ENCODE measurements at places on chromosomes 12 and 14.

DNA sequence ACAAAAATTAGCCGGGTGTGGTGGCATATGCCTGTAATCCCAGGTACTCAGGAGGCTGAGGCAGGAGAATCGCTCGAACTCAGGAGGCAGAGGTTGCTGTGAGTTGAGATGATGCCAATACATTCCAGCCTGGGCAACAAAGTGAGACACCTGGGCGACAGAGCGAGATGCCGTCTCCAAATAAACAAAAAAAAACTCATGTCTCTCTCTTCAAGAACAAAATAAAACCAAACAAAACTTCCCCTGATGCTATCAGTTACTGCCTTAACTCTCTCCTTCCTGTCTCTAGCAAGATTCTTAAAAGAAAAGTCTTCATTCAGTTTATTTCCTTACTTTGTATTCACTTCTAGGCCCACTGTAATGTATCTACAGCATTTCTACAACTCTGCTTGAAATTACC, 20.8 kb downstream of the KLHL28 start:
- no peak for DNase-seq

GRCh38 chr12:124909831-124910560, 4.5 kb downstream of the UBC start:
- DNase-seq, result no peak

DNA sequence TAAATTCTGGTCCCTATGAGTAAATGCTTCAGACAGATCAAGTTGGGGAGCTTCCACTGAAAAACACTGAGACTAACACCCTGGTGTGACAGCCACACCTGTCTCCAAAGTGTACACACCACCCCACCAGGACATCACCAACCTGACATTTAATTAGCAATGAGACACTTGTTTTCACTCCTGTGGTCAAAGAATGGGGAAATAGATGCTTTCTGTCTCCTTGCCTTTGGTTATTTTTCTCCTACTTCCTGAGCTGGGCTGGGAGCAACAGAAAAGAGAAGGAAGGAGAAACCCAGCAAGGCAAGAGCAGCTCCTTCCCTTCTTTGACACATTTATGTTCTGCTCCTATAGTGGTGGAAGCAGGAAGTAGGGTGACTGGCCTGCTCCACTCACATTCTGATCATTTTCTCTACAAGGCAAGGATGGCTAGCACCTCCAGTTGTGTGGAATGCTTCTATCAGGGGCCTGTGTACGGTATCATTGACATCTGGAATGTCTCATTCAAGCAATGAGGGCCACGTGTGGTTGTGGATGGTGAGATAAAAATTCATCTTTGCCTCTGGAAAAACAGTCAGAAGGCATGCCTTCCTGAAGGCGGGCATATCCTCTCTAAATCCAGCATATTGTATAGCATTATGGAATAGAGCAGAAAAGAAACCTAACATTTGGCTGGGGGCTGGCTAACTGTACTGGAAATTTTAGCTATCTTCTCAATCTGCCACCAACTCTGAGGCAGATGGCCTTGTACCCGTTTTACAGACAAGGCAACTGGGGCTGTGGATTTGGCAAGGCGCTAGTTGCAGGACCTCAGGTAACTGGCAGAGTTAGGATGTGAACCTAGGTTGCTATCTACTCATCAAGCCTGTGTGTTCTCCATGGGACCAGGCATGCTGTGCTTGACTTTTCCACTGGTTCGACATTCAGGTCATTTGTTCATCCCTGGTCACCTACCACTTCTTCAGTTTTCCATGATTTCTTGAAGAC, 24.8 kb upstream of the LGALS3 start:
- DNase-seq, result no peak

- DNase-seq, result no peak
These were observed 4.9 kb downstream of the KRT1 start for GRCh38 chr12:52675301-52675701.

GRCh38 chr12:58310809-58311622, 369.6 kb downstream of the ATP23 start:
- no peak for DNase-seq

GRCh38 chr12:116881325-116881876, at the start of gene HRK:
Gene HRK, minus strand, starts transcription at chr12:116881441. Its CDS starts 134 bp downstream, at chr12:116881307.
- DNase-seq, result no peak

GRCh38 chr12:99232324-99232723, 415.2 kb upstream of the GARIN6 start:
- no peak for DNase-seq

DNA sequence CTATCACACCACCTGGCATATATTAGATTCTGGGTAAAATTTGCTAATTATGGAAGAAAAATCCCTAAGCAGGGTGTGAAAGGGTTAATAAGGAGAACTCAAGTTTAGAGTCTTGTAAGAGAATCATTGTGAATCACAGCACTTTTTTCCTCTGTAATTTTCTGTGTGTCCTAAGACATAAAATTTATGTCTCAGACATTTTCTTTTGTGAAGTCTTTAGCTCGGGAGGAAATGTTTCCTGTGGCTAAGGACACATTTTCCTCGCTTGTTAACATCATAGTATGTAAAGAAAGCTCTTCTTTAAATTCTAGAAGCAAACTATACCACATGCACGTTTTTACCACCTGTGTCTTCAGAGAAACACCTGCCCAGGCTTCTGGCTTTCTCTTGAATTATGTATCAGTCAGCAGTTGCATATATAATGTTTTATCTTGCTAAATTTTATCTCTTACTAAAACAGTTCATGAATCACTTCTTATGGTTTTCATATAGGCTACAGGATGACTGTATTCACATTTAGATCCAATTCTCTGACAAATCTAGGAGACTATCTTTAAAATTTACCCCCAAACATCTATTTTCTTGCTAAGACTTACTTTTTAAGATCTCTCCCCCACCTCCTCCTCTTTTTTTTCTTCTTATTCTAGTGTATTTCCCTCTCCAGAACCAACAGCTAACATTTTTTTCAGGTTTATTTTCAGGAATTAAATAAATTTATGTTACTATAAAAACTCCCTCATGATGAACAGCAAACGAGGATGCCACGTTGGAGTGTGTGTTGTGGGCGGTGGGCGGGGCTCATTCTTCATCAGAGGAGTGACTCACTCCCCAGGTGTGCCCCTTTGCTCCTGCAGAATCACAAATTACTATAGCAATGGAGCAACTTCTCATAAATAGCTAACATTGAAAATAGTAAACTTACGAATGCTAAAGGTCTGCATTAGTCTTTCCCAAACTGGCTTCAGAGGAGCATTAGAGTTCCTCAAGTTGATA, 11.6 kb upstream of the CSRP2 start:
- peak; percentile 29 for DNase-seq

GRCh38 chr12:118136559-118137003, 657 bp downstream of the PEBP1 start:
- peak; percentile 23 for DNase-seq

DNA sequence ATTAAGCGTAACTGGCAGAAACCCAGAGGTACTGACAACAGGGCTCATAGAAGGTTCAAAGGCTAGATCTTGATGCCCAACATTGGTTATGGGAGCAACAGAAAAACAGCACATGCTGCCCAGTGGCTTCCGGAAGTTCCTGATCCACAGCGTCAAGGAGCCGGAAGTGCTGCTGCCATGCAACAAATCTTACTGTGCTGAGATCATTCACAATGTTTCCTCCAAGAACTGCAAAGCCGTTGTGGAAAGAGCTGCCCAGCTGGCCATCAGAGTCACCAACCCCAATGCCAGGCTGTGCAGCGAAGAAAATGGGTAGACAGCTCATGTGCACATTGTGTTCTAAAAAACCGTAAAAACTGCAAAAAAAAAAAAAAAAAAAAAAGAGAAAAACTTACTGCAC, 192.3 kb downstream of the MON2 start:
- no peak for DNase-seq

DNA sequence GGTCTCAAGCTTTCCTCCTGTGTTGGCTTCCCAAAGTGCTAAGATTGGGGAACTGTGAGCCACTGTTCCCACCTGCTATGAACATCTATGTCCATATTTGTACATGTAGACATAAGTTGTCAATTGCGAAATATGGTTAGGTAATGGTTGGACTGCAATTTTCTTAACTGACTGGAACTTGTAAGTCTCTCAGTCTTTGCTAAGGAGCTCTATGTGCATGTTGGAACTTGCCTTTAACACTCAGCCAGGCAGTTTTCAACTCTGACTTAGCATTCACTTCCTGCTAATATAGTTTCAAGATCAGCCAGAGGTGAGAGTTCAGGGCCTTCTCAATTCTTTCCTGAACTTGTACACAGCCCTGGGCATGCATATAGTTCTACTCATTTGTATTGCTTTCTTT, 44.5 kb upstream of the EEA1 start:
- DNase-seq, result no peak

- DNase-seq, result no peak
These were observed 4.5 kb upstream of the GLIPR1 start for GRCh38 chr12:75476071-75476470.

- DNase-seq, result no peak
These were observed 2.5 kb downstream of the DUSP6 start for GRCh38 chr12:89349814-89350213.

DNA sequence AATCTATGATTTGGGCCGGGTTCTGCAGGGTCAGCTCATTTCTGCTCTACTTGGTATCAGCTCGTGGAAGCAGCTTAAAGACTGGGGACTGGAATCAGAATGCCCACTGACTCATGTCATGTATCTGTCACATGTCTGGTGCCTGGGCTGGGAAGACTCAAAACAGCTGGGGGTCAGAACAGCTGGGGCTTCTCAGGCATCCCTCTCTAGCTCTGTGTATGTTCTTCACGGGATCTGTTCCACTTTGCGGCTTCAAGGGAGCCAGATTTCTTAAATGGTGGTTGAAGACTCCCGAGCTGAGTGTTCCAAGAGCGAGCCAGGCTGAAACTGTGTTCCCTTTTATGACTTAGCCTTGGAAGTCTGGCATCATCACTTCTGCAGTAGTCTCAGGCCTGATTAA, 11.9 kb downstream of the AEBP2 start:
- DNase-seq, result no peak

DNA sequence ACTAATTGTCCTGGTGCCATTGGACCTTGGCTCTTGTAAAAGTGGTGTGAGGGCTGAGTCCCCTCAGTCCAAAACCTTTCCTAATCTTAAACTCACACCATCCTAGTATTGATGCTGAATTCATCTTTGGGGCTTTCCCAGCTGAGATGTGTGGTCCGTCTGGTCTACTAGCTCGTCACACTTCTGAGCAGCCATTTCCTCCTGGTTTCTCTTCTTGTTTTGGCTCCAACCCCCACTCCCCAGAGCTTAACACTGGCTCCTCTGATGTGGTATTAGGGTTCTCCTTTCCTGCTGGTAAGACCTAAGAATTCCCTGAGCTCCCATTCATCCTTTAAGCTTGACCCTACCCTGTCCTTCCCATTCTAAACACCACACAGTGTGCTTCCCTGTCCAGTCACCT, 900.6 kb downstream of the VRK1 start:
- DNase-seq, result peak; percentile 22

DNA sequence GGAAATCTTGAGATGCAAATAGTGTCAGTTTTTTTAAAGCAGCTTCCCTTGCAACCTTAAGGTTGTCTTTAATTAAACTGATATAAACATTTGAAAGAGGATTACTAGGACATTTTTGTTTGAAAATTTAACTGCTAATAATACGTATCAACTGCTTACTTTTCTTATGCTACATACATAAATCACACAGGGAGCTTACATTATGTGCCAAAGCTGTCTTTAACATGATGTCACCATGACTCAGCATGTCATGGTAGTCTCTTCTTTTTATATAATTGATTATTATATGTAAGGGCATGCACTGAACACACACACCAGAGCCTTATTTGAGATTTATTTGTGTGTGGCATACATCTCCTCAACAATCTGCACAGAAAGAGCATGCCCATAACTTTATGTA, 63.0 kb upstream of the PTHLH start:
- no peak for DNase-seq

DNA sequence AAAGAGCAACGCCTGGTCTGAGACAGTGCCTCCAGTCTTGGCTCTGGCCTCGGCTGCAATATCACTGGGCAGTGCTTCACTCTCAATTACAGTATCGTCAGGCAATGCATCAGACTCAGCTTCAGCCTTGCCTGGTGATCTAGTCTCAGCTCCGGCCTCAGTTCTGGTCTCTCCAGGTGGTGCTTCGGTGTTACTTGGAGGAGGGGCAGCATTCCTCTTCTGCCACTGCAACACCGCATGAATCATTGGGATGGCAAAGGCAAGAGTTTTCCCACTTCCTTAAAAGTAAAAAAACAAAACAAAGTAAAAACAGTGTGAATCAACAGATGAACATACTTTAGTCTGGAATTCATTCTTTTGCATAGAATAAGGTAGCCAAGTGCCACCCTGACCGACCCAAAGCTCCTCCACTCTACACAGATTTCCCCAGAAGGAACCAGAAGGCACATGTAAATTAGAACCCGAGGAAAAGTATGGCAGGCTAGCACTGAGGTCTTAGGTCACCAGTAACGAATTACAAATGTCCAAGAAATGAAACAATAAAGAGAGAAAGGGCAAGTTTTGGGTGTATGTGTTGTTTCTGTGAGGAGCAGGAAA, 18.6 kb downstream of the DDX24 start:
- DNase-seq, result no peak

- no peak for DNase-seq
These were observed 199.0 kb downstream of the ATP23 start for GRCh38 chr12:58140395-58140794.

GRCh38 chr12:106582641-106583230, at the start of gene RFX4:
Gene RFX4, plus strand, starts transcription at chr12:106583004. Its CDS starts 317 bp downstream, at chr12:106583321.
- no peak for DNase-seq

GRCh38 chr12:67148265-67148664, 120.9 kb upstream of the CAND1 start:
- DNase-seq, result no peak

- DNase-seq, result peak; percentile 39
These were observed 81.6 kb downstream of the ITPK1 start for GRCh38 chr14:93033983-93034670.

DNA sequence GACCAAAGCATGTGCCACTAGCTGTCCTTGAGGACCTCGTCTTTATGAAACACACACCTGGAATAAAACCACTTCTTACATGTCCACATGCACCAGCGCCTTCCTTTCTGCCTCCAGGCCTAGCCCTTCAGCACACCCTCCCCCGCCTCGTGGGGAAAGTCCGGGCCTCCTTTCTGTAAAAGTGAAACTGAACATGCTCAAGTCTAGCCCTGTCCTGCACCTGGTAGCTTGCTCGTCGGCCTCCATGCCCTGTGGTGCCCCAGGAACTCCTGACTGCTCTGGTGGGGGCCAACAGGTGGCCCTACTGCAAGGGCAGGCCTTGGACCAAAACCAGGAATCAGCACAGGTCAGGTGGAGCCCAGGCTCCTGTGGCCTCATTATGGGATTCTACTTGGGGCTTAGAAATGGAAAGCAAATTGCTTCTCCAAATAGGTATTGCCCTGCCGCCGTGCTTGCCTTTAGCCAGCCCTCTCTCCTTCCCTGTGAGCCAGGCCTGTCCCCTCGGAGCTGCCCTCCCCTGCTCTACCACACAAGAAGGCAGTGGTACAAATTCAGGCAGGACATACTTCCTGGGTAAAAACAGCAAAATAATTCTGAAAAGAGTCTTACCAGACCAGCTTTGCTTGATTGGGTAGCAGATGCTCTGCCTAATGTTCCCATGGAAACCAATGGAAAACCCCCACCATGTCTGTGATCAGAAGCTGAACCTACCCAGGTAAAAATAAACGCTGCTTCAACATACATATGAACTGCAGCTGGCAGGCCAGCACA, 43.5 kb downstream of the ERH start:
- DNase-seq, result peak; percentile 36

- no peak for DNase-seq
These were observed 15.0 kb downstream of the CCND2 start for GRCh38 chr12:4288296-4289131.

Measured in stimulated activated CD8-positive, alpha-beta memory T cell treated with anti-CD3 and anti-CD28 coated beads, Interleukin-4, amount 100 ng/mL, for 24 hours (primary cell).